KG1 (cell line): ENCODE measurements at places on chromosomes 11 and 22.

DNA sequence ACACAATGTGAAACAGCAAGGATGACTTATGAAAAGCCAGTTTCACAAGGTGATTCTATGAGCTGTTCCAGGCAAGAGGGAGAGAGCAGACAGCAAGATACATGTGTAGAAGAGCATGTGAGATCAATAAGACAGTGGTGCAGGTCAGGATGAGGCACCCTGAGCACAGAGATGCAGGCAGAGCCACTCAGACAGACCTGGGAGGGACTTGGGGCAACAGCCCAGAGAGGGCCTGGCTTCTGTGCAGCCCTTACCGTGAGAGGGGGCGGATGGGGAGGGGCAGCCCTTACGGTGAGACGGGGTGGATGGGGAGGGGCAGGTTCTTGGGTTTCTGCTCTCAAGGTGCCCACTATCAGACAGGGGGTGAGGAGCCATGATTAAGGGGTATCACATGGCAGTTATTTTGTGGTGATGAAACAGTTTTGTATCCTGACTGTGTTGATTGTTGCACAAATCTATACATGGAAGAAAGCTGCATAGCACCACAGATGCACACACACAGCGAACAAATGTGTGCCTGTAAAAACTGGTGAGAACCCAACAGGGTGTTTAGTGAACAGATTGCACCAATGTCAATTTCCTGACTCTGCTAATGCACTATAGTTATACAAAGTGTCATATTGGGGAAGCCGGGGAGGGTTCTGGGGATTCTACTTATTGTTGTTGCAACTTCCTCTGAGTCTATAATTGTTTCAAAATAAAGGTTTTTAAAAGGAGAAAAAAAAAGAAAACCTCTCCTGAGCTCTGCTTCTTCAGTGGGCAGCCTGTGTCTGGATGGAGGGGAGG is 5.2 kb upstream of the C22orf42 start:
- peak; percentile 19 for DNase-seq

DNA sequence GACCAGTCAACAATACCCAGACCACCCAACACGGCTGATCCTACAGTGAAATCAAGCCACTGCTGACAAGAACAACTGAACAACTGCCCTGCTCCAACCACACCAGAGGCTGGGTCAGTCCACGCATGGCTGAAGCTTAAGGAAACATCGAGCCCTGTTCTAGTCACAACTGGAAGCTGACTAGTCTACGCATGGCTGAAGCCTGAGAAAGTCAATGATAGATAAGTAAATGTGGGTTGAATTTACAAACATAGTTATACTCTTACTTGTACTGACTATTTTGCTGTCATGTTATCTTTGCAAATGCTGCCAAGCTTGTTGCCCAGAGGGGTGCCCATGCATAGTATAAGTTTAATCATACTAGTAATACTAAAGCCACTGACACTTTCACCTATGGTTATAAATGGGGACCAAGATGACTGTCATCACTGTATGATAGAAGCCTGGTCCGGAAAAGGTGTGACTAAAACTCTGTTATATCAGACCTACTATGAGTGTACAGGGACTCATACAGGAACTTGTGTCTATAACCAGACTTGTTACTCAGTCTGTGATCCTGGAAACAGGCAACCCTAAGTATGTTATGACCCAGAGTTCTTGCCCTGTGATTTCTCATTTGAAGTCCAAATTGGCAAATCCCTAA is 43.4 kb upstream of the GLYAT start:
- no peak for DNase-seq

DNA sequence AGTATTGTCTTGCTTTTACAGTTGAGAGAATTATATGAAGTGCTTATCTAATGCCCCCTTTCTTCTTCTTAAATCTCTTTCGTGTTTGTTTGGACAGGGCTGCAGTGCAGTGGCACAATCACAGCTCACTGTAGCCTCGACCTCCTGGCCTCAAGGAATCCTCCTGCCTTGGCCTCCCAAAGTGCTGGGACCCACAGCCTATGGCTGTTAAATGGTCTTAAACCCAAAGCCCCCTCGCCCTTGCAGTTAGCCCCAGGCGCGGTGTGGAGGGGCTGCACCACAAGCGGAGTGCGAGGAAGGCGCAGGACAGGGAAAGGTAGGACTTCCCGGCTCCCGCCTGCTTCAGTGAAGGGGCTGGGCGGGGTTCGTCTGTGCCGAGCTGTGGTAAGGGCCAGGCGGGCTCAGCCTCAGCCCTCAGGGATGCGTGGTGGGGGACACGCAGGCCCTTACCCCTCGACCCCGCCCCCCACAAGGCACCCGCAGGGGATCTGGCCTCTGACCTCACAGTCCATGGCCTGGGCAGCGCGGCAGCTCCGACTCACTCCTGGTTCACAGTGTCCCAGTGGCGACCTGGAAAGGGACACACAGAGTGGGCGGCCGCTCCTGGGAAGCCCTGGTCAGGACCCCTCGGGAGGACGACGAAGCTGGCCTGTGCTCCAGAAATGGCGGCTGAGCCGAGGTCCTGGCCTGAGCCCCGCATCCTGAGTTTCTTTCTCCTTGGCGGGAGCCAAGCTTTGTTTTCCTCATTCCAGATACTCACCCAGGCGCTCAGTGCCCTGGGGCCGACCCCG is 24.5 kb downstream of the BID start:
- no peak for DNase-seq

DNA sequence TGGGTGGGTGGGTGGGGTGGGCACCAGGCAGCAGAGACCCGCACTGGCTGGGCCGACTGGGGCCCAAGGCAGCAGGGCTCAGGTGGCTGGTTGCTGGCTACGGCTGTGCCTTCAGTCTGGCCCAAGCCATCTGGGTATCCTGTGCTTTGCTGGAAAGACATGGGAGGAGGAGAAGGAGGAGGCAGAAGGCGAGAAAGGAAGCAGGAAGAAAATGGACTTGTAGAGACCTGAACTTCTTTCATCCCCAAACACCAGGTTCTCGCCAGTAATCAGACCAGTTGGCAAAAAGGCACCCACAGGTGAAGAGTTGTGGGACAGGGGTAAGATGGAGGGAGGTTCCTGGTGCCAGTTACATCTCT is 78.8 kb downstream of the IGLL1 start:
- DNase-seq: no peak

DNA sequence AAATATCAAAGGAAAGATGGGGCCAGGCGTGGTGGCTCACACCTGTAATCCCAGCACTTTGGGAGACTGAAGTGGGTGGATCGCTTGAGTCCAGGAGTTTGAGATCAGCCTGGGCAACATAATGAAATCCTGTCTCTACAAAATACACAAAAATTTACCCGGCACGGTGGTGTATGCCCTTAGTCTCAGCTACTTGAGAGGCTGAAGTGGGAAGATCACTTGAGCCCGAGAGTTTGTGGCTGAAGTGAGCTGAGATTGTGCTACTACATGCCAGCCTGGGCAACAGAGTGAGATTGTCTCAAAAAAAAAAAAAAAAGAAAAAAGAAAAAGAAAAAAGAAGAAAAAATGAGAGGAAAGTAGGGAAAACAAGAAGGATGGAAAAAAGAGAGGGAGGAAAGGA is 3.8 kb upstream of the TRIM6 start:
- DNase-seq: no peak

DNA sequence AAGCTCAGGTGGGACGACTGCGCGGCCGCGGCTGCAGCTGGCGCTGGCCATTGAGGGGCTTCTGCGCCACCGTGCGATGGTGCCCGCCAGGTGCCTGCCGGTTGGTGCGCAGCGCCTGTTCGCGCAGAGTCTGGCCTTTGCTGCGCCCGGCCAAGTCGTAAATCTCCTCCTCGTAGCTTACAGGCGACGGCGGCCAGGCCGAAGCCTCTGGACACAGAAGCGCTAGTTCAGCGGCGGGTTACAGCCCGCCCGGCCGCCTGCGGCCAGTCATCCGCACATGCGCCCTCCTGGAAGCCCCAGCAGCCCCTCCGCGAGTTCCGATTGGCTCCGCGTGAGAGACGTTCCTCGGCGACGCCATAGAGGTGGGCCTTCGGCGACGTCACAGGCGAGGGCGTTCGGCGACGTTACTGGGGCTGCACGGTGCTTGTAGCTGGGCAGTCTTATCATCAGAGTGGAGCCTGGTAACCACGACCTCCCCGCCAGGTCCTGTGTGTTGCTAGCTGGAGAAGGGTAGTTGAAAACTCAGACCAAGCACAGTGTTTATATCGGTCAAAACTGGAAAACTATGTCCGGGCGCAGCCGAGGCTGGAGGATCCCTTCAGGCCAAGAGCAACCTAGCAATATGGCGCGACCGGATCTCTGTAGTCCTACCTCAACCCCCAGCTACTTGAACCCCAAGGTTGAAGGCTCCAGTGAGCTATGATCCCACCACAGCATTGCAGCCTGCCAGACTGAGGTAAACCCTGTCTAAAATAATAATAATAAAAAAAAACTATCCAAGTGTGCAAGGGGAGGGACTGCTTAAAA is 265.7 kb downstream of the OR4C45 start:
- no peak for DNase-seq

DNA sequence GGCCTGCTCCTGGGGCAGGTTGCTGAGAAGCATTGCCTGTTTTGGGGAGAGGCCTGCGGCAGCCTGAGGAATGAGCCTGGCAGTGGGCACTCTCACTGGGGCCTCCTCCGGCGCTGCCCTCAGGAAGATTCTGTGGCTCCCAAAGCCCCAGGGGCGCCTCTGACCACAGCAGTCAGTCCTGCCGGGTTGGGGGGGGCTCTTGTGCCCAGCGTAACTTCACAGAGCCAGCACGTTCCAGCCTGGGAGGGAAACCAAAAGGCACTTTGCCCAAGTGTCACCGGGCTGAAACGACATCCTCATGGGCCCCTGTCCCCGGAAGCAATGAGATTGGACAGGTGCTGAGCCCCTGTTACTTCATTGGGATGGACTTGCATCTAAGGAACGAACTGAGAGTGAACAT is 4.3 kb upstream of the LRP5 start:
- no peak for DNase-seq

GRCh38 chr11:133136376-133136775 is 395.9 kb downstream of the OPCML start:
- no peak for DNase-seq

DNA sequence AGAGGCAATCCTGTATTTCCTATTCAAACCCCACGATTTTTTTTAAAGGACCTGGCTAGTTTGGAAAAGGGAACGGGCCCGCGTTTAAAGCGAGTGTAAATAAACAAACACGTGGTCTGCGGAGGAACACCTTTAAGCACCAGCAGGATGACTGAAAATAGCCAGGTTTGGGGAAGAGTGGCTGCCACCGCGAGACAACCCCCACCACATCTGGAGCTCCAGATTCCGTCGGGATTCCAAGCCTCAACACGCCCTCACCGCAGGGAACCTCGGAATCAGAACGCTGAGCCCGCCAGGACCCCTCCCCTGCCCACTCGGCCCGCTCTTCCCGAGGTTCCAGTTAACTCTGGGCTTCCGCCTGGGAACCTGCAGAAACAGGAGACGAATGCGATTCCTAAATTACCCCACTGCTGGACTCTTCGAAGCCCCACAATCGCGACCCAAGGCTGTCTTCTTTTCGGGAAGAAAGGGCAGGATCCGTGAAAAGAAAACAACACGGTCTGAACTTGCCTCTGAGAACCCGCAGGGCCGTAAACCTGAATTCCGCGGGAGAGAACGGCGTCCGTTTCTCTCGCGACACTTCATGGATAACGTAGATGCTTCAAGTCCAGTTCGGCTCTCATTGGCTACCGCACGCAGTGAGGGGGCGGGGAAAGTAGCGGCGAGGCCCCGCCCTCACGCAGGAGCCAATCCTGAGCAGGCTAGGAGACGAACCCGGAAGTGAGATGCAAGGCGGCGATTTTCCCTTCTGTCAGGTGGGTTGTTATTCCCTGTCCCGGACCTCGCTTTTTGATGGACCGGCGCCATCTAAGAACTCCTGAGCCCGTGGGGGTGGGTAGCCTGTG is at the start of the genes ANKRD49 and MRE11:
Gene ANKRD49 (plus strand): TSS at position 704 of the 845 bp plus-strand sequence. CDS start 2,710 bp downstream, outside the sequence.
Gene MRE11 (minus strand): TSS at position 564 of the 845 bp plus-strand sequence. CDS start 1,043 bp downstream, outside the sequence.
- DNase-seq: peak; percentile 99

DNA sequence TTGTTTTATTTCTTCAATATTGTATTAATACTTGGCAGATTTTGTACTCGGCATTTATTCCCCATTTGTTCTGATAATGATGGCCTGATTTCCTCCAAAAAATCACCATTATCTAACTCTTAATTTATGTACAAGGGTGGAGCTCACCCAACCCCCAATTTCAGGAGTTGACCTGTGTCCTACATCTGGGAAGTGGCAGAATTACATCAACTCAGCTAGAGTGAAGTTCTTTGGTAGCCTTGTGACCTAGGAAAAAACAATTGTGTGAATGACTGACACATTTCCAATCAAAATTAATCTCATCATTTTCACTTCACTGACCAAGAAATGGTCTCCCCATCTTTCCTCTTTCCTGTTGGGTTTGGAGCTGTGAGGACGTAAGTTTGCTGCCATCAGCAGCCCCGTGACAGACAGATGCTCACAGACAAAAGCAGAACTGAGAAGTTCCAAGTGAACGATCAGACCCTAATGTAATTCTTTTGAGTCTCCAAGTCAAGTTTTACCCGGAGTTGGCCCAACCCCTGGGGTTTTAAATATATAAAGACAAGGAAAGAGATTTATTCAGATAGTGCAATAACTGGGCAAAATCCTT is 16.6 kb upstream of the MS4A6E start:
- DNase-seq: no peak

- DNase-seq: no peak
Measured at GRCh38 chr22:21927174-21927823, 25.3 kb downstream of the PPM1F start.

DNA sequence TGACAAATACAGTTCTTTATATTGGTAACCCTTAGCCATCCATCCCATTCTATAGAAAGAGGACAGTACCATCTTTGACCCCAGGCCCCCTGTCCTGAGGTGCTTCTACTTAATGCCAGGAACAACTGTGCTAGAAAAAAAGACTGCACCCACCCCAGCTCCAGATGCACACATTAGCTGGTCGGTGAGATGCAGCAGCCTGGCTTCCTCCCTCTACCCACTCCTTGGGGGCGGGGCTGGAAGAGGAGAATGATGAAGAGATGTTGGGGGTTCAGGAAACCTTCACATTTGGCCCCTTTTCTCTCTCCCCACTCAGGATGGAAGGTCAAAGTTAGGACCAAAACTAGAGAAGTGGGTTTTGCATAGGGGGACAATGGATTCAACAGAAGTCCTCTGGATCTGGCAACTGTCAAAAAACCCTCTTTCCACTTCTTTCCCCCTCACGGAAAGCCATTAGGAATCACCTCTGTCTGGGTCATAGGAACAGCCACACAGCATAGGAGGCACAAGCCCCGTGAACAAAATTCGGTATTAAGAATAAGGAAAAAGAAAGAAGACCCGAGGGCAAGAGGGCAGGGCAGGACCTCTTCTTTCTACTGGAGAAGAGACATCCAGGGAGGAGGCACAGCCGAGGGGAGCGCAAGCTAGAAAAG is 755 bp downstream of the NRIP3 start:
- no peak for DNase-seq
